ENCODE measurements at places on chromosomes 13 and 19.

DNA sequence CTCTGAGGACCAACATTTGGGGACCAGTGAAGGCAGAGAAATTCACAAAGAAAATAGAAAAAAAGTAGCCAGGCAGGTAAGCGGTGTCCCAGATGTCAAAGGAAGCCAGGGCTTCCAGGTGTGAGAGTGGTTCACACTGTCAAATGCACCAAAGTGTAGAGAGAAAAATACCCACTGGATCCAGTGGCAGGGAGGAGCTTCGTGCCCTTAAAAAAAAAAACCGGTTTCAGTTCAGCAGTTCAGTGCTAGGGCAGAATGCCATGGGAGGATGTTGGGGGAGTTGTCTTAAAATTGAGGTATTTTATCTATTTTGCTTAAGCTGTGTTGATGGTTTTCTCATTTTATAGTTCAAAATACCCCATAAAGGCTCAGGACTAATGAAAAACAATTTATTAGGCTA lies 47.8 kb upstream of the C1QTNF9 start:
- DNase-seq = no peak

GRCh38 chr19:45768655-45768983 lies 433 bp downstream of the SIX5 start:
- DNase-seq = peak; percentile 55

DNA sequence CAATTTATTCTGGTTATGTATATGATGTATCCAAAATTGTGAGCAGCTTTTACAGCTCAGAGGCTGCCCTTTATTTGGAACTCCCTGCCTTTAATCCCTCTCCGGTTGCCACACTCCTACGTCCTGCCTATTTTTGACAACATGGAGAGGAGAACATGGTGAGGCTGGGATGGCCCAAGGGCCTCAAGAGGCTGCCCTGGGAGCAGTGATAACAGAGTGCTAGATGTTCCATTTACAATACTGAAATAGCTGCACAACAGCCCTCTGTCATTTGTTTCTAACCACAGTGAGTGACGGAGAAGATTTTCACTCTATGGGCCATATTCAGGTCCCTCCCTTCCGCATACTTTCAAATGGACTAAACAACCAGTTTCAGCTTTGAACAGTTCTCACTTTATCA lies 33.4 kb downstream of the STARD13 start:
- DNase-seq = no peak

DNA sequence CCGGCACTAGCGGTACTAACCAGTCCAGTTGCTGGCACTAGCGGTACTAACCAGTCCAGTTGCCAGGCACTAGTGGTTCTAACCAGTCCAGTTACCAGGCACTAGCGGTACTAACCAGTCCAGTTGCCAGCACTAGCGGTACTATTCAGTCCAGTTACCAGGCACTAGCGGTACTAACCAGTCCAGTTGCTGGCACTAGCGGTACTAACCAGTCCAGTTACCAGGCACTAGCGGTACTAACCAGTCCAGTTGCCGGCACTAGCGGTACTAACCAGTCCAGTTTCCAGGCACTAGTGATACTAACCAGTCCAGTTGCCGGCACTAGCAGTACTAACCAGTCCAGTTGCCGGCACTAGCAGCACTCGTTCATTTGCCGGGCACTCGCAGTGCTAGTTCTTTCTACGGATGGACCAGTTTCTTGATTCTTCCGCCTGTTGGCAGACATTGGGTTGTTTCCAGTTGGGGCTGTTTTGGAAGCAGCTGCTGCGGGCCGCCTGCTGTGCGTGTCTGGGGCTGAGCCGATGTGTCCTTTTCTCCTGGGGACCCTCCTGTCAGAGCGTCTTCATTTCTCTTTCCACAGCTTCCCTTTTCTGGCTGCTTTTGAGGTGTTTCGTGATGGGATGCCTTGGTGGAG lies 123.4 kb upstream of the MCF2L start:
- DNase-seq = no peak

DNA sequence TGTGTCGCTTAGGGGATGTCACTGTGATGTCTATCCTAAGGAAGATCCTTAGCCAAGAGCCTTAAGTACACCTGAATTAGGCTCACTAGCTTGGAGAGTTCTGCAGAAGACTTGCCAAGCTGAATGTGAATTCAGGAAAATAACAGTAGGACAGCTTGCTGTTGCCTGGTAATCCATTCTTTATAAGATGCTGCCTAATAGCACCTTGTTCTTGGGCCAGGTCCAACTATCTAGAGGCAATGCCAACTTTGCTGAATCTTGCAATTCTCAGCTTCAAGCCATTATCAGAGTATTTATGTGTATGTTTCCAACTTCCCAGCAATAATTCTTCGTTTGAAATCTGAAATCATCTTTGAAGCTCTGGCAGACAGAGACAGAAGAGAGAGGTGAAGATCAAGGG lies 102.8 kb downstream of the PCDH17 start:
- DNase-seq = no peak

- DNase-seq = no peak
Observed at GRCh38 chr19:2451138-2451537, 5.6 kb downstream of the LMNB2 start.

DNA sequence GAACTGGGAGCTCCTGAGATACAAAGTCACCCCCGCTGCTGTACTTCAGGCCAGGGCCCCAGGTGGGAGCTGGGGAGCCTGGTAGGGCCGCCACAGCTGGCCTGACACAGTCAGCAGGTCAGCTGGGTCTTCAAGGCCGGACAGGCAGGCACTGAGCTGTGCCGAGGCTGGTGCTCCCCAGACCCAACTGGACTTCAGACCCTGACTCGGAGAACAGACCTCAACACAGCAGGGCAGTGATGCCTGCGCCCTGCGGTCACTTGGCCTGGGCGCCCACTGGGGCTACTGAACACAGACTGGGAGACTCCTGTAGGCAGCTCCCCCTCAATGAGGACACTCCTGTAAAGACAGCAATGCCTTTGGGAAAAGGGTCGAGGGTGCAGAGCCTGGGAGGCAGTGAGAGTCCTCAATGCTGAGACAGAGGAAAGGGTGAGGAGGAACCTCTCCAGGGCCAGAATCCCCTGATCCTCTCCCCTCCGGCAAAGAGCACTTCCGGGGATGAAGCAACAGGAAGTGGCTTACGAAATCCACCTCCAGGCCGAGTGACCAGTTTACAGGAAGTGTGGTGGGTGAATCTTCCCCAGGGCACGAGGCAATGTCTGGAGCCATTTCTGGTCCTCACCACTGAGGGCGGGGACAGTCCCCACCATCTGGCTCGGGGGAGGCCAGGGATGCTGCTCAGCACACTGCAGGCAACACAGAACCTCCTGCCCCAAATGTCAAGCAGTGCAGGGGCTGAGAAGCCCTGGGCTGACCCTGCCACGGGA lies 40.8 kb upstream of the ISYNA1 start:
- peak; percentile 97 for DNase-seq

DNA sequence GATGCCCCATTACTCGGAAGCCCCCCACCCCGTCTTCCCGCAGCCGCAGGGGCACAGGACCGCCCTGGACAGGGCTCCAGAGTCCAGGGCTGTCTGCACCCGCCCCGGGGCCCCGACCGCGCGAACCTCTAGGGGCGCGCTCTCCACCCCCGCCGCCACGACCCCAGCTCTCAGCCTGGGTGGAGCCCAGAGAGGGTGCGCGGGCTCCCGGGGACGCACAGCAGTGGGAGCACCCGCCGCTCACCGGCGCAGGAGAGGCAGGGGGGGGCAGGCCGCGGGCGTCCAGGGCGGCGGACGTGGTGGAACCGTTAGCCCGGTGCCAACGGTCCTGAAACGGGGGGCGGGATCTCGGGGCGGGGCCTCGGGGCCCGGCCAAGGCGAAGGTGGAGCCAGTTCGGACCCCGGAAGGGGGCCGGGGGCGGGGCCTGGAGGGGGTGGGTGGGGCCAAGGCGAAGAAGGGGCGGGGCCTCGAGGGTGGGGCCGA lies at the start of gene ATP8B3:
TSS of gene ATP8B3 (minus strand) at position 335 of the 484 bp plus-strand sequence. CDS start 540 bp downstream, outside the sequence.
- DNase-seq = no peak

DNA sequence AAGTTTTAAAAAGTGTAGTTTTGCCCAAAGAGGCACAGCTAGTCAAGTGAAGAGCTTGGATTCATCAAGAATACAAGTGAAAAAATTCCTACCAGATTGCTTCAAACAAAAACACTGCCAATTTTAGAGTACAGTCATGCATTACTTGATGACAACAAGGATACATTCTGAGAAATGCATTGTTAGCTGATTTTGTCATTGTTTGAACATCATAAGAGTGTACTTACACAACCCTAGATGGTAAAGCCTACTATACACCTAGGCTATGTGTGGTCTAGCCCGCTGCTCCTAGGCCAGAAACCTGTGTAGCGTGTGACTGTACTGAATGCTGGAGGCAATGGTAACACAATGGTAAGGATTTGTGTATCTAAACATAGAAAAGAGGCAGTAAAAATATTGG lies 41.1 kb downstream of the TMTC4 start:
- DNase-seq = peak; percentile 67

GRCh38 chr19:2345794-2346663 lies 14.0 kb upstream of the TMPRSS9 start:
- no peak for DNase-seq

- DNase-seq = no peak
Observed at GRCh38 chr13:22173610-22174009, 502.7 kb downstream of the FGF9 start.

DNA sequence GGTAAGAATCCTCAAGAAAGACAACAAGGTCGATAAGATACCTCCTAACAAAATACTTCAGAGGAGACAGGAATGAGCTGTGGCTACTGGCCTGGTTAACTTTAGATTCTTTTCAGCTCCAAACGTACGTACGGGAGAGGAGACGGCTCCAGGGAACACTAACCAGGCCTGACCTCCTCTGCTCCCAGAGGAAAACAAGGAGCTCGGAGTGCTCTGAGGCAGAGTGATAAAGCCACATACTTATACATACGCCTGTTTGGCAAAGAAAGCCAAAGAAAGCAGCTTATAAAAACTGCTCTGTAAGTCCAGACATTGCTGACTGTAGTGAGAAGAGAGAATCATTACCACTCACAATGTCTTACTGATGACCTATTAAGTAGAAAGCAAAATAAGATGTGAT lies 263.9 kb downstream of the MZT1 start:
- DNase-seq = no peak

- no peak for DNase-seq
Observed at GRCh38 chr13:75432811-75433244, 49.1 kb downstream of the TBC1D4 start.

GRCh38 chr13:24878340-24878739 lies 114.4 kb downstream of the RNF17 start:
- DNase-seq = no peak

GRCh38 chr13:25244123-25244522 lies 43.2 kb downstream of the MTMR6 start:
- DNase-seq = no peak

DNA sequence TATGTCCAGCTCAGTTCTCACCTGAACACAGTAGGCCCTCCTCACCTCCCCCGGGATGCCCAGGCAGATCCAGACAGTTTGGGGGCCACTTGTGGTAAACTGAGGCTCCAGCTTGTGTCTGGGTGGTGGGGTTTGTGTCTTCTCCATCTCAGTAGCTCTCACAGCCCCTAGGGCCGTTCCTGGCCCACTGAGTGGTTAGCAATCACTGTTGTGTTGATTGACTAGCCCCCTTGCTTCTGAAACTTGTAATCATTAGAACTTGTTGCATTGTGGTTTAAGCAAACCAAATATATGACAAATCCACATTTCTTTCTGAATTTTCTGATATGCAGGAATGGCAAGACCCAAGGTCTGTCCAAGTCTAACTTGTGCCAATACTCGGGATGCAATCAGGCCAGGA lies 13.9 kb upstream of the ZNF536 start:
- DNase-seq = no peak

DNA sequence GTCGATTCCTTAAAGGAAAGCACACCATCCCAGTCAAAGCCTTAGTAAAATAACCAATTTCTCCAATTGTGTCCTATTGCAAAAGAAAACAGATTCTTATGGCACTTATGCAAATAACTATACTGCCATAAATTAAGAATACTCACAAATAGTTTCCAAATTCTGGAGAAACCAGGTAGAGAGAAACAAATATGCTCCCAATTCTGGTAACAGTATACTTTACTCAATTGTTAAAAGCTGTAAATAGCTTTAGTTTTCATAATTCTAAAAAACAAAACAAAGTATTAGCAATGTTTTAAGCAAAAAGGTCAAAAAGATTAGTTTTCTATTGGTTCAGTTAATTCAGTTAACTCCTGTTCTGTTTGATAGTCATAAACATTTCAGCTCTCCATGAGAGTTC lies 18.2 kb upstream of the UBAC2 start:
- no peak for DNase-seq

DNA sequence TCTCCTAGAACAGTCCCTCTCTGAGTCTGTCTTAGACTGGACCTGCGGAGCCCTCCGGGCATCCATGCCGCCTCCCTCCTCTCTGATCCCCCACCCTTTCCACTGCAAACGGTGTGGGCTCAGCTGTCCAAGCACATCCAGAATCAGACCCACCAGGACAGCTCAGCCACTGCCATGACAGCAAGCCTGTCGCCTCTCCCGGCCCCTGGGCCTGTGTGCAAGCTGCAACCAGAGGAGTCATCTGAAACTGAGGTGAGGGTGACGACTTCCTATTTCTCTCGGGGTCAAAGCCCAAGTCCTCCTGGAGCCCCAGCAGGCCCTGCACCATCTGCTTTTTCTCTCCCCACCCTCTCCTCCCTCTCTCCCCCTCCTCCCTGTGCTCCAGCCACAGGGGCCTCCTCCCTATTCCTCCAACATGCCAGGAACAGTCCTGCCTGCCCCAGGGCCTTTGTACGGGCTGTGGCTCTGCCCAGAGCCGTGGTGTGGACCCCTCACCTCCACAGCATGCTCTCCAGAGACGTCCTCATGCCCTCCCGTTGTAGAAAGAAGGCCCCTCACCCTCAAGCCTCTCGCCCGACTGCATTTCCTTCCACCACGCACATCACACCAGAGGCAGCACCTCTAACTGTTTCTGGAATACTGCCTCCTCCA lies 23.5 kb upstream of the MYDGF start:
- no peak for DNase-seq

DNA sequence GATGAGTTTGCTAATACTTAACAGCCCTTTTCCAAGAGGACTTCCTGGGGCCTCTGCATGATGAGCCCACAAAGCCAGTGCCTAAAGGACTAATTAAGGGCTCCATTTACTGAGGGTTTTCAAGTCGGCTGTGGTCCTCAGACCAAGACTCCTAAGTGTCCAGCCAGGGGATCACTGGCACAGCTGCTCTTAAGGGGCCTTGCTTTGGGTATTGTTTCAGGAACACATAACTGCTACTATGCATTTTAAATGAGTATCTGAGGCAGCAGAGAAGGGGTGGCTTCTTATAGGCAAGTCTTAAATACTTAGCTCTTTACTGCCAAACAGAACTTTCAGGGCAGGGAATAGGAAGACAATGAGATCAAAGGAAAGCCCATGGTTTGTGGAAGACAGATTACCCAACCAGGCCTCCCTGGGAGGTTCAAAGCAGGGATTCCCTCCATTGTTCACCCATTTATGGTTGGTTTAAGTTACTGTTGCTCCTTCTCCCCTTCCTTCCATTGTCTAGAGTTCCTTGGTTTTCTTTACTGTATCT lies 61.9 kb downstream of the TNFRSF19 start:
- no peak for DNase-seq

Data from EL (cell line).